ENCODE measurements at places on chromosomes 4 and X.
A peak's percentile ranks its signal among the peaks of the same experiment; 100 is the strongest.

DNA sequence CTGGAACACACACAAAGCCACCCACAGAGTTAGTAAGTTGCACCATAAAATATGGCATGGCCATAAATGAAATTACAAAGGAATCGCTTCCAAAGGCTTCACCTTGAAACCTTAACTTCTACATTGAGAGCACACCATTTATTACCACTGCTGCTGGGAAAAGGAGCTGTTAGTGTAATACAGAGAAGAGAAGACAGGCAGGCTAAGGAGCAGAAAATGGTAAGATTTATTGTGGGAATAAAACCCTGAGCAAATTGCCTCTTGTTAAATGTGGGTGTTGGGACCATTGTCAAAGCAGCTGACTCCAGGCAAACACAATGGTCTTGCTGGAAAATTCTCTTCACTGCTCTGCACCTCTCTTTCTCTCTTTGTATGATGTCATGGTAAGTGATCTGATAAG, 79.2 kb upstream of the NHS start:
- DNase-seq = no peak

- DNase-seq = no peak
Measured at GRCh38 chrX:38817004-38817703, 15.9 kb downstream of the MID1IP1 start.

DNA sequence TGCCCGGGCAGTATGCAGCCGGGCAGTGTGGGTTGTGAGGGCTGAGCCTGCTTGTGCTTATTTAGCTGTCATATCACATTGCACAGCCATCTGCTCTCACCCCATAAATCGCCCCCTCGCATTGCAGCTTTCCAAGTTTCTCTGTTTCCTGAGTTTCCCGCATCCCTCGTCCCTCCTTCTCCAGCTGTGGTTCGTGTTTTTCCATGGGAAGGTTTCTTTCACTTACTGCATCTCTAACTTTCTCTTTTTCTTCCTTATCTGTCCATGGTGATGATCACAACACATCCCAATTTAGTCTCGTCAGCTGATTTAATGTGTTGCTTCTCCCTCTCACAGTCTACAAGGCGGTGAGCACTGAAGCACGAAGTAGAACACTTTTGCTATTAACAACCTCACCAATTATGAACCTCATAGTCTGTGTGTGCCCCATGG, 118.1 kb downstream of the ENPP6 start:
- no peak for DNase-seq

DNA sequence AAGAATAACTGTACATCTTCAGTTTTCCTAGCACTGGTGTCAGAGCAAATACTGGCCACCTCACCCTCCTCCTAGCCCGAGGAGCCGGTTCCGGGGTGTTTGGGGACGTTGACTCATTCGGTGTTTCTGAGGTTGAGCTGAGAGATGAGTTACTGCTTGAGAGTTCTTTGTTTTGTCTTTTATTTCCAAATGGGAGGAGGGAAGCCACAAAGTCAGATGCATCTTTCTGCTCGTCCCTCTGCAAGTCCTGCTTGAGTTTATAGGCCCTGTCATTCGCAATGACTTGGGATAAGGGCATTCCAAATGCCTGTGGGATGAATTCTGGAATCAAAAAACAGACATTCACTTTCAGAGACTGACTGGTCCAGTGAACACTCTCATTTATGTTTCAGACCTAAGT, 77.5 kb downstream of the HCCS start:
- DNase-seq = no peak

- no peak for DNase-seq
Measured at GRCh38 chr4:112517911-112518310, 1.9 kb upstream of the NEUROG2 start.

DNA sequence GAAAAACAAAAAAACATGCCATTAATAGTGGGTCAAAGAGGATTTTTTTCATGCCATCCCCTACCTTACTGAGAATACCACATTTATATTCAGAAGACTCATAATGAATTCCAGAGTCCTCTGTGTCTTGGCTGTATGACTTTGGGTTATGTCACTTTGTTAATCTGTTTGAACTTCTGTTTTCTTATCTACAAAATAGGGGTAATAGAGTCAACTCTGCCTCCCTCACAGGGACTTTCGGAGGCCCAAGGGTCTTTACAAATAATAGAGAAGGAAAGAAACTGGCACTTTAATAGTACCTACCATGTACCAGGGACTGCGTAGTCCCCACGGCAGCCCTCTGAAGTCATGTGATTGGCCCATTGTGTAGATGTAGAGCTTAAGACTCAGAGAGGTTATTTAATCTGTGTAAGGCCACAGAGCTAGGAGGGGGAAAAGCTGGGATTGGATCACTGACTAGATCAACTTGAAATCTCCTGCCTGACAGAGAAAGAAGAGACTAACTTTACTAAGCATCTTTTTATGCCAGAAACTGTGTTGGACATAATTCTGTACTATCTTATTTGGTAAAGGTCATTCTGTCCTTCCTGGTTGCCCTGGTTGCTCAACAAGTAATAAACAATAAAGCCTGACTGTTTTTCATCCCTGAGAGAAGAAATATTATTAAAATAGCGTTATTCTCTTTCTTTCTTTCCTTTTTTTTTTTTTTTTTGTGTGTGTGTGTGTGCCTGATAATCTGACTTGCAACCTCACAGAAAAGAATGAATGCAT, 59.6 kb downstream of the NFKB1 start:
- no peak for DNase-seq

DNA sequence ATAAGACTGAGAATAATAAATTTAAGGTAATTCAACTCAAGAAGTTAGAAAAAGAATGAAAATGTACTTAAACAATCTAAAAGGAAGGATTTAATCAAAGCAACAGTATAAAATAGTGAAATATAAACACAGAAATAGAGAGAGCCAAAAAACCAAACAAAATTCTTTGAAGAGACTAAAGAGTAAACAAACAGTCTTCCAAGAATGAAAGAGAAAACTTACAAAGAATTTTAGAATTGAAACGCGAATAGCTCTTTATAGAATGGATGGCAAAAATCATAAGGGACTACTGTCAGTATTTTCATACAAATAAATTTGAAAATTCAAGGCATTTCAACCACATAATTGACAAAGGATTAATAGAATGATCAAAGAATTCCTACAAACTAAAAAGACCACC, 41.7 kb downstream of the VEGFC start:
- DNase-seq = no peak

GRCh38 chr4:41213625-41214135, 662 bp downstream of the APBB2 start:
- DNase-seq = peak; percentile 45

- DNase-seq = no peak
Measured at GRCh38 chr4:55650483-55650882, 14.4 kb upstream of the NMU start.

DNA sequence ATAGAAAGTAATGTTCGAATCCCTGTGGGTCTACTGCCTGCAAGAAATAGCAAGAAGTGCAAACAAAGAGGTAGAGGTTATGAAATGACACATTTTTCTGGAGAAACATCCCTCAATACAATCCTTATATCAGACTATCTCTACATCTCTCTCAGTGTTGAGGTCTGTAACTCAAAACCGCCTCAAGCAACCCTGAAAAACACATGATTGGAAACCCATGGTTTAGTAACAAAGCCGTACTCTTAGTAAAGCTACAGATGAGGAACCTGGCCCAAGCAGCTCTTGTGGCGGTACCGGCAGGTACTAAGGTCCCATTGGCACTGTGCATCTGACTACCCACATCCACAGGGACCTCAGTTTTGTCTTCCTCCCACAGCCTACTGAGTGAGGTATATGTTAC, 53.9 kb downstream of the IRF2 start:
- no peak for DNase-seq

GRCh38 chr4:38523524-38524448, 140.2 kb upstream of the KLF3 start:
- DNase-seq = no peak

DNA sequence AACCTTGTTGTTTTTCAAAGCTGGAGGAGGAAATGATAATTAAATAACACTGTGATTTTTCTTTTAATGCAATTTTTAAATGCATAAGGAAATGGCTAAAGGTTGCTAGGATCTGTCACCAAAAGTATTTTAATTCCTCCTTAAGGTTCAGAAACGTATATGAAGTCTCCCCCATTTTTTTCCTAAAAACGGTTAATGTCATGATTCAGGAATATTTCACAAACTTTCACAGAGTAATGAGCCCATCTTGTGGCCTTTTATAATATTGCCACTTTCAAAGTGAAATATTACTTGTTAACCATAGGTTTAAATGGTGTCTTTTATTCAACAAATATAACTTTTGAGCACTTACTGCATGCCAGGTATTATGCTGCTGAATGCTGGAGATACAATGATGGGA, 99.5 kb upstream of the USP38 start:
- no peak for DNase-seq

Measured in C1 segment of cervical spinal cord (tissue), 14 donors.